ENCODE measurements at places on chromosomes 4 and X.

DNA sequence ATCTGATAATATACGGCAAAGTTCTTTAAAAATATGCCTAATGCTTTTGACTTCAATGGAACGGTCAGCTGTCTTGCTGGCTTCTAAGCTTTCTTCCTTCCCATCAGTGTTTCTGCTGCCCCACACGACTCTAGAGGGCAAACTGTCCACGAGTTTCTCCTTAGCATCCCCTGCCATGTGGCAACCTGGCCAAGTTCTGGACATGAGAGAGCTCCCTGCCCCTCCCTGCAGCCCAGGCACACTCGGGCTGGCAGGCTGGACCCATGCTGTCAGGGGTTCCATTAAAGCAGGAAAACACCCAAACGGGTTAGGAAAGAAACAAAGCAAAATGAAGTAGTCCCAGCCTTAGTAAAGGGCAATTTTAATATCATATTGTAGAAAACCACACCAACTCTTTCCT, 38.8 kb downstream of the KDR start:
- no peak for DNase-seq

GRCh38 chrX:120462370-120462769, 6.7 kb downstream of the LAMP2 start:
- DNase-seq: no peak

- DNase-seq: no peak
Measured at GRCh38 chr4:150117094-150117493, 38.8 kb downstream of the DCLK2 start.

GRCh38 chrX:130079824-130080406, 30.4 kb downstream of the ELF4 start:
- peak; percentile 25 for DNase-seq

- no peak for DNase-seq
Measured at GRCh38 chr4:108794136-108794535, 31.3 kb upstream of the ETNPPL start.

DNA sequence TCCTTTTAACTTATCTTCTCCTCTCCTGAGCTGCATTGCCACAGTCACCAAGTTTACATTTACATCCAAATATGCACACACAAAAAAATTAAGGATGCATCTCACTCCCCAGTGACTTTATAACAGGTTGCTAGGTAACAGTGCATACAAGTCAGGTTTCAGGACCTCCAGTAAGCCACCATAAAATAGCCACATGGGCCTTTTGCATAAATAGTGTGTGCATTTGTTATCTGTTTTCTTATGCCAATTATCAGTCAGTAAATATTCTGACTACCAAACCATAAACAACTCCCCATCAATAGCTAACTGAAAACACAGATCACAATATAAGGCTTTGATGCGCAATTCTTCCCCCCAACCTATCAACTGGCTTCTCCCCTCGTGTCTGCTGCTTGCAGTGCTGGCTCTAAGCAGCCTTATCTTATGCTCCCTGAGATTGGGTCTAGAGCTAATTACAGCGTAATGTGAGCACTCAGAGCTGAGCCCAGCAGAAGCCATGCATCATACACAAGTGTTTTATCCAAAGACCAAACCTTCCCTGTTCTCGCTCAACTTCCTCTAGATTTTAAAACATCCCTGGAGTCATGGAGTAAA, 55.4 kb downstream of the ZNF827 start:
- no peak for DNase-seq

DNA sequence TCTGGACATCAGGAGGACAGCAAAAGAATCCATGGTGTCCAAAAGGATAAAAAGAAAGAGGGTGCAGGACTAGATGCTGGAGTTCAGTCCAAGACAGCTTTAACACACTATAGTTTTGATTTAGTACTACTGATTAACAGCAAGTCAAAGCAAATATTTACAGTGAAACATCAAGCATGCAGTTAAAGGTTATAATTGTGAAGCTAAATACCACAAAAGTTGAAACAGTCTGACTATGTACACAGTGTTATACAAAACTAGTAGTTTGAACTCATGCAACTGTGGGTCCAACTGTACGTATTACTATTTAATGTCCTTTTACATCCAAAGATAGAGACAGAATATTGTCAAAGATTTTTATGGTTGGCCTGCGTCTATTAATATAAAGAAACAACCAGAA, 57.6 kb downstream of the CHIC2 start:
- DNase-seq: no peak

DNA sequence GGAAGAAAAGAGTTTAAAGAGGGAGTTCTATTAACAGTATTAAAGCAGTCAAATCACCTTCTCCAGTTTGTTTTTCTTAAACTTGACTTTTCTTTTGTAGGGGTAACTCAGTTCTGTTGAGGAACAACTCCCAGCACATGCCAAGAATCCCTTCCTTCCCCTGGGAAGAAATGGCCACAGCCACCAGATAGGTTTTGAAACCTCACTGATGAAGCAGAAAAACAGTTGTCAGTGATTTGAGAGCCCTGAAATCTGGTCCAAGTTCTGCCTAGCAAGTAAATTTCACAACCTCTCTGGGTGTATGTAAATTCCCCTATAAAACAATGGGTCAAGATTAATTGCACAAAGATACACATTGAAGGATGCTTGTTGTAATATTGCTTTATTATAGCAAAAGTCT, 167.1 kb downstream of the DHX15 start:
- DNase-seq: no peak

DNA sequence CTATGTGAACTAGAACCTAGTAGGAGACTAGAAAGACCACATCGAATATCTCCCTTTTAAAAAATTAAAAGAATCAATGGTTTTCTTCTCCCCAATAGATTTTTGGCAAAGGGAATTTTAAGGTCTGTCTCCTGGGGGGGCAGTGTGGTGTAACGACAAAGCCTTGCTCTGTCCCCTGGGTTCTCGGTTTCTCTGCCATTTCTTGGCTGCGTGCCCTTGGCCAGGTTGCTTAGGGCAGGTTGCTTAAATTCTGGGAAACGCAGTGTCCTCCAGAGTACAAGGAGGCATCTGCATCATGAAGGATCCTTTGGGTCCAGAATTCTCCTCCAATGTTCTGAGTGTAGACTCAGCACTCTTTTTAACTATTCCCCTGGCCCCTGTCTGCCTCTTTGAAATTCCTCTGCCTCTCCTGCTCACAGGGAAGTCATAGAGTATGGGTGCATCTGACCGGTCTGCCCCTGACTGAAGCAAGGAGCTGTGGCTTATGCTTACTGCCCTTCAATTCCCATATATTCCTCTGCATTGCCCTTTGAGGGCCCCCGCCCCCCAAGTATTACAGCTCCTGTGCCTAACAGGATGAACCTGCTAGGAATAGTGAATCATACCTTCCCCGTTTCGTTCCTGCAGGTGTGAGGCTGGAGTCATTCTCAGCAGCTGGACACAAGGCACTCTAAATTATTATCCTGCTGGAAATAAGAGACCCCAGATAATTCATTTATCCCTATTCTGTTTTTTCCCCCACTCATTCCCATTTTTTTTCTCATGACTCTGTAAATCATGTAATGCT, 2.2 kb downstream of the KIT start:
- DNase-seq: no peak

GRCh38 chr4:13872155-13872554, 244.6 kb upstream of the BOD1L1 start:
- no peak for DNase-seq

DNA sequence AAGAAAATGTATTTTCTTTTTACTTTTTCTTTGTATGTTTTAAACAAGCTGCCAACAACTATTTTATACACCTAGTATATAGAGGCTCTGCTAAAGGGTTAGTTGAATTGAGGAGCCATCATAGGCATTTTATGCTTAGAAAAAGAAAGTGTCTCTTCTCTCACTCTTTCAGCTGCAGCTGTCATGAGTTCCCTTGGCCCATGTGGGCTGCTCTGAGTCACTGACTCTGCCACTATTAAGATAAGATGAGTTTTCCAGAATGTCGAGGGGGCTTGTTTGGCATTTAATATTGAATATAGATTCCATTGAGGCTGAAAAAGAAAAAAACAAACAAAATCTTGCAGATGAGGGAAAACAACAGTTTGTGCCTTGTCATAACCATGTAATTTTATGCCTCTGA, 126.0 kb upstream of the PAQR3 start:
- DNase-seq: no peak

GRCh38 chr4:139227729-139228404, 50.8 kb upstream of the ELF2 start:
- DNase-seq: no peak

DNA sequence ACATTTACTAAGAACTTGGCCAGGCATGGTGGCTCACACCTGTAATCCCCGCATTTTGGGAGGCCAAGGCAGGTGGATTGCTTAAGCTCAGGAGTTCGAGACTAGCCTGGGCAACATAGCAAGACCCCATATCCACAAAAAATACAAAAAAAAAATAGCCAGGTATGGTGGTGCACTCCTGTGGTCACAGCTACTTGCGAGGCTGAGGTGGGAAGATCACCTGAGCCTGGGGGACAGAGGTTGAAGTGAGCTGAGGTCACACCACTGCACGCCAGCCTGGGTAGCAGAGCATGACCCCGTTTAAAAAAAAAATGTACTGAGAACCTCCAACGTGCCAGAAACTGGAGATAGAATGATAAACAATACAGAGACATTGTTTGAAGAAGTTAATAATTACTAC, 8.0 kb downstream of the OPRPN start:
- no peak for DNase-seq

GRCh38 chrX:134607523-134607922, 50.7 kb downstream of the PLAC1 start:
- DNase-seq: no peak

- no peak for DNase-seq
Measured at GRCh38 chr4:1871471-1872021, 353 bp downstream of the NSD2 start.

All from stimulated activated CD8-positive, alpha-beta memory T cell treated with anti-CD3 and anti-CD28 coated beads, Interleukin-12 subunit alpha, Interleukin-12 subunit beta, amount 100 ng/mL, for 1 hour (primary cell).